ENCODE measurements at places on chromosomes 3 and 15.
A peak's percentile ranks its signal among the peaks of the same experiment; 100 is the strongest.

GRCh38 chr15:74461847-74462511, 1.0 kb upstream of the UBL7 start:
- DNase-seq = peak; percentile 22

- DNase-seq = no peak
These were observed 382.7 kb upstream of the NPAP1 start for GRCh38 chr15:24292837-24293236.

DNA sequence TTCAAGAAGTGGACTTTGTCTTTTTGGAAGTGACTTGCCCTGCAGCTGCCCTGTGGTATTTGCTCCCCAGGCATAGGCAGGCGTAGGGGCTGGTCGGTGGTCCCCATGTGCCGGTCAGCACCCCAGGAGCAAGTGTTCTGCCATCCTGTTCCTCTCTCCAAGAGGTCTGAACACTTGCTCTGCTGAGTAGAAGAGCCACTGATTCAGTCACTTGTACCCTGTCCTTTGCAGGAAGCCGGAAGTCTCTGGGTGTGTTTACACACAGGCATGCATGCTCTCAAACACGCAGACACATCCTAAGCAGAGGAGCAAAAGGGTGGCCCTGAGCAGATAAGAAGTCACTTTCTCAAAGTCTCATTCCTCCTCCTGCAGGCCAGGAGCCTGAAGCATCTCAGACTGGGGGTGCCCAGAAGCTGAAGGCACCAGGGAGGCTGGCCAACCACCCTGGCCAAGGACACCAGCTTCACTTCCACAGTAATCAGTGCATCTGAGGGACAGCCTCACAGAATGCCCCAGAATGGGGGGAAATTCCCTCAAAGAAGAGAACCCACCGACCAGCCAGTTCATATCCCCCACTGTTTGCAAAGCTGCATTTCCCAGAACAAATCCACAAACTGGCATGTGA, 88.7 kb upstream of the POMGNT2 start:
- DNase-seq = no peak

DNA sequence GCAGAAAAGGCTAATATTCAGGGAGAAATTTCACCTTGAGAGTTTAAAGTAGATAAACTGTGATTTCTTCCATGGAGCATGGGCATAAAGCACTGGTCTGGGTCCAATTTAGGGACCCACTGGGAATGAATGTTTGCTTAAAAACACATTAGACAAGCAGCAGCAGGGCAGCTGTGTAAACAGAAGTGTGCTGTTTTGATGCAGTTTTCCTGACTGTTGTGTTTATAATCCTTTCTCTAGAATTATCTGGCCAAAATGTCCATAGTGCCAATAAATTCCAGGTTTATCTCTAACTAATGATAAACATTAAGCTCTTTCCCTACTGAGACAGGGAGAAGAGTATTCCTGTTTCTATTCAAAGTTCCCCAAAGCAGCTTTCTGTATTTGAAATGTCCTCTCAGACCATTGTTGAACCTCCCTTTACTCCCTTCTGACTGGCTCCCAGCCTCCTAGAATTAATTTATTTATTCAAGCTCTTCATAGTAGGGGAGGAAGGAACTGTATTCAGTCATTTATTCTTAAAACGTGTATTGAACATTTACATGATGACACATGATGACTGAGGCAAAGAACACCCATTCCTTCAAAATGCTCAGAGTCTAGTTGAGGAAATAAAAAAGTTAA, 7.0 kb upstream of the TM4SF18 start:
- peak; percentile 51 for DNase-seq

DNA sequence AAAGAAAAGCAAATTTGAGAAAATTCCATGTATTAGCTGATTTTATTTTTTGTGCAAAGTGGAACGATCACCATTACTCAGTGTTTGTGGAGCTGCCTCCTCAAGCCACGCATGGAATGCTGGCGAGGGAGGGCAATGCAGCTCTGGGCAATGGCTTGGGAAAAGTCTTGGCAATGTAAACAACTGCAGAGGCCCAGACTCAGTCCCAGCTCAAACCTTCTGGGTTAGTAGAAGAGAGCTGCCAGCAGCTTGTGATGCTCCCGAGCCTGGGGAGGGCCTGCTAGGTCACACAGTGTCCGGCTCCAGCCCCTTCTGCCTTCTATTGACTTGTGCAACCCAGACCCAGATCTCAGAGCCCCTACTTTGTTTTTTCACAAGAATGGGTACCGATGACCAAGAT, 4.3 kb downstream of the EPHB1 start:
- DNase-seq = no peak

DNA sequence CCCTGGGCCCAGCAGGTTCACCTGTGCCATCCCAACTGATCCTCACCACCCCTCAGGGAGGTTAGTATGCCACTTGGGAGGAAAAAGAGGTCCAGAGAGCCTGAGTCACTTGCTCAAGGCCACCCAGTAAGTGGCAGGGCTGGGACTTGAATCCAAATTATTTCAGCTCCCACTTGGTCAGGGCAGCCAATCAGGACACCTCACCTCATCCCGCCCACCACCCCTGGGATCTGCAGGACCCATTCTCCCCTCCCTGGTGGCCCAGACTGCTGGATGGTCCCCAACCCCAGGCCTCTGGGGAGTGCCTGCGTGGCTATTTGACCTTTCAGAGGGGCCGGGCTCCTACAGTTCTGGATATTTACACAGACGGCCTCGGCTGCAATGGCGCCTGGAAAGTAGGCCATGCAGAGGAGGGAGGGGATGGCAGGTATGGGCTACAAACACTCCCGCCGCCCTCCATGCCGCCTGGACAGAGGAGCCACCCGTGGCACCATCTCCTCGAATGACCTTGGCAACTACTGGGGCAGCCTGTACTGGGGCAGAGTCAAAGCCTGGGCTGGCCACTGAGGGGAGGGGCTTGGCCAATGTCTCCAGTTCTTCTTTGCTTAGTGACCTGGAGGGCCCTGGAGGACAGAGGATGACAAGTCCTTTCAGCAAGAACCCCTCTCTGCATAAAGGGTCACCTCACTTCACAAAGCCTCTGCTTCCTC, 153.6 kb upstream of the LINGO1 start:
- DNase-seq = no peak

DNA sequence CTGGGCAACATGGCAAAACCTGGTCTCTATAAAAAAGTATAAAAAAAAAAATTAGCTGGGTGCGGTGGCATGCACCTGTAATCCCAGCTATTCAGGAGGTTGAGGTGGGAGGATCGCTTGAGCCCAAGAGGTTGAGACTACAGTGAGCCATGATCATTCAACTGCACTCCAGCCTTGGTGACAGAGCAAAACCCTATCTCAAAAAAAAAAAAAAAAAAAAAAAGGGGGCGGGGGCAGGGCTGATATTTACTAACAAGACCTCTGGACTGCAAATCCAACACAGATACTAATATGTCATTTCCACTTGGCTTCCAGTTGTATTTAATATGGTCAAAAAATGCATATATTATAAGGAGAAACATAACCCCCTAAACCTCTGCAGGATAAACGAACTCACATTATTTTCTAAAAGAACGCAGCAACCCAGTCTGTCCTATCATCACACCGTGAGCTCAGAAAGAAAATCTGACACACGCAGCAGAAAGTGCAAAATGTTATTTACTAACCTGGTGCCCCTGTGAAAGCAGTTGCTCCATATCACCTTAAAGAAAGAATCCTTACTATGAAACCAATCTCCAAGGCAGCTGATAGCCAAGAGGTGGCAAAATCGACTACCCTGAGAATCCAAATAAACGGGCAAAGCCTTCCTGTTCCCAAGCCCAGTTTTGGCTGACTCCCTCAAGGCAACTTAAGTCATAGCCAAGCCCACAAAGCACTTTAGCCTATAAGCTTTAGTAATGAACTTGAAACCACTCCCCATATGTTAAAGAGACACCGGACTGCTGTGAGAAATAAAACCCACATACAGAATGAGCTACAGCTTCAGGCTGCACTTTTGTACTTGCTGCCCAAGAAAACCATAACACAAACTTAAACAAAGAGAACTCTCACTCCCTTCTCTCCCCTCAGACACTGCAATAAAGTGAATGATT, 39.3 kb downstream of the PLD1 start:
- peak; percentile 53 for DNase-seq

DNA sequence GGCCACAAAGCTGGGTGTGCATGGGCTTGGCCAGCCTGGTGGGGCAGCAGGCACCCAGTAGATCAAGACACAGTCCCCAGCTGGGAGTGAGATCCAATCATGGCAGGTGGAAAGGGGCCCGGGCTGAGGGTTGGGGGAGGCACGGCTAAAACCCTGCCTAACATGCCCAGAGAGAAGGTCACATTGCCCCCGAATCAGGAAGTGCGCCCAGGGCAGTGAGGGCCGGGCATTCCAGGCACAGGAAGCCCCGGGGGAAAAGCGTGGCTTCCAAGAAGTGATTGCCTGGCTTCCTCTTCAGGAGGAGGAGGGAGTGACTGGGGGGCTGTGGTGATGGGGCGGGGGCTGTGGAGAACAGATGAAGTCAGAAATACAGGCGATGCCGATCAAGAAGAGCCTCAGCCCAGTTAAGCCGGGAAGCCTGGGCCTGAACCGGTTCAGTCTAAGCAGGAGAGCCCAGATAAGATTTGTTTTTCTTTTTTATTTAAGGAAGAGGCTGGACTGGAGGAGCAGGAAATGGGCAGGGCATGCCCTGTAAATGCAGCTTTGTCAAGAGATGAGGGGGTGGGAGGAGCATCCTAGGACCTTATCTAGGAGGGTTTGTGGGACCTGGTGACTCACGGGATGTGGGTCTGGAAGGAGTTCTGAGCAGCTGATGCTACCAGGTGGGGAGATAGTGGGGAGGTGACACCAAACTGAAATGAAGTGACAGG, 83.9 kb downstream of the CHSY1 start:
- DNase-seq = peak; percentile 93

- DNase-seq = no peak
These were observed 11.2 kb downstream of the TSC22D2 start for GRCh38 chr3:150419076-150419868.

DNA sequence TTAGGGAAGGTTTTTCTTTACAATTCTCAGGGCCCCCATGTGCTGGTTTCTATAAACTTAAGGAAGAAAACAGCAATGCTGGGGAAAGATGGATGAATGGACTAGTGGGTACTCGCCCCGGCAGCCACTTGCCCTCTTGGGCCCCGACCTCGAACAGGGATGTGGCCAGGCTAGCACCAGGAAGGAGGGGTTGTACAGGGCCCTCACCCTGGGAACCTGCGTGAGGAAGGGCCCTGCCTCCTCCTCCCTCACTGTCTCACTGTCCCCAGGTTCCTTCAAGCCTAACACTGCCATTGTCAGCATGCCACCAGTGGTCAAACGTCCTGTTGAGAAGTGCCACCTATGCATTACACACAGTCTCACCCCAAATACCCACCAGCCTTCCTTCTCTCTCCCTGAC, 9.1 kb downstream of the ADAMTS17 start:
- no peak for DNase-seq

- no peak for DNase-seq
These were observed 13.9 kb downstream of the ANKDD1A start for GRCh38 chr15:64925335-64926330.

- peak; percentile 52 for DNase-seq
These were observed 225.9 kb upstream of the C2CD4B start for GRCh38 chr15:62390791-62391640.

DNA sequence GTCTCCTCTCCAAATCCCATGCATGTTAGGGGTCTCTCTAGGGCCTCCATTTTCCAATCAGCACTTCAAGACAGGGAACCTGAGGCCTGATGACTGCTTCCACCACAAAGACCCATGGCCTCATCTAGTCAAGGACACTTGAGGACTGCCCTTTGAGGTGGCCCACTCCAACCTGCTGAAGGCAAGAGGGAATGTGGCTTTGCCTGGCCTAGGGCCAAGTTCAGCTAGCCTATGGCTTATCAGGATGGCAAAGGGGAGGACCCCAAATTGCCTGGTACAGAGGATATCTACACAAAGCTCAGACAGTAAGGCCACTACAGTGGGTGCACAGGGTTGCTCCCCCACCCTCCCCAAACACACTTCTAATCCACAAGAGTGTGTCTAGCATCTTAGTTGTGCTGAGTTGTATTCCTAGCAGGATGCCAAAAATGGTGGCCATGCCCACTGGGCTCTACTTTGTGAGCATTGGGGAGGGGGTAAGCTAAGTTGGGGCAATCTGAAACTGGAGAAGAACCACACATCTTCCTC, 10.0 kb upstream of the GRAMD2A start:
- no peak for DNase-seq

GRCh38 chr3:134857776-134858362, 62.8 kb downstream of the EPHB1 start:
- DNase-seq = no peak

DNA sequence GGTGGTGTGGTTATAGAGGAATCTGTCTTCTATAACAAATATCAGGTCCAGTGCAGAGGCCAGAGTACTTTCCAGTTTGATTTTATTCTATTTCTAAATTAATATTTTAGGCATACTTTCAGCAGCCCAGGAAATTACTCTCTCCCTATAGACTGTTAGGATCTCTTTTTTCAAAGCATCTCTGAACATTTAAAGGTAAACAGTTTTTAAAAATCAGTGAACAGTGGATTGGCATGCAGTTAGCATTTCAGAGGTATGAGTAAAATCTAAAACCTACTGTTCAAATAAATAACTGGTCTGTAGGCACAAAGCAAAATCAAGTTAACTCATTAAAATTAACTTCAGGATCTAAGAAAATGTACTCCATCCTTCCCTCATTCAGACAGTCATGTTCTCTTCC, 3.0 kb downstream of the ZBED2 start:
- DNase-seq = no peak
